ENCODE measurements at places on chromosomes 3 and 15. TPM values are rescaled to one million over a fixed set of nuclear protein-coding genes. Genes with fewer than 3 reads are reported as not detected.

Gene KLHL40
- 2.0 TPM for polyA plus RNA-seq

Gene DGKG
- polyA plus RNA-seq = 0.12 TPM

Gene STRA6
- not detected for polyA plus RNA-seq

Gene CFAP91
- 1.5 TPM for polyA plus RNA-seq

Gene MASP1
- 0.83 TPM for polyA plus RNA-seq
